ENCODE measurements at places on chromosomes 12 and 14.

DNA sequence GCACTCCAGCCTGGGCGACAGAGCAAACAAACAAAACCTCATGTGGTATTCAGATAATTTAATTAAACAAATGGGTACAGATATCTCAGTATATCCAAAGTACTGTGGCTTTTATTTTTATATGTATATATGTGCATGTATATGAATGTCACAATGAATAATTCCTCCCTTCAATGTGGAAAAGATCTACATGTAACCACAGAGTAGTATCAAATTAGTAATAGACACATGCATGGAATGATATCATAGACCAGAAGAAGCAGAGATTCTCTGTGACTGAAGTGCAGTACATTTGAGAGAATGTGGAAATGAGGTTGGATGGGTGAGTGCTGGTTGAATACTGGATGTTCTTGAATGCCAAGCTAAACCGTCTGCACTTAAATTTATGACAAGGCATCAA lies 222.9 kb downstream of the CPNE8 start:
- DNase-seq: no peak

DNA sequence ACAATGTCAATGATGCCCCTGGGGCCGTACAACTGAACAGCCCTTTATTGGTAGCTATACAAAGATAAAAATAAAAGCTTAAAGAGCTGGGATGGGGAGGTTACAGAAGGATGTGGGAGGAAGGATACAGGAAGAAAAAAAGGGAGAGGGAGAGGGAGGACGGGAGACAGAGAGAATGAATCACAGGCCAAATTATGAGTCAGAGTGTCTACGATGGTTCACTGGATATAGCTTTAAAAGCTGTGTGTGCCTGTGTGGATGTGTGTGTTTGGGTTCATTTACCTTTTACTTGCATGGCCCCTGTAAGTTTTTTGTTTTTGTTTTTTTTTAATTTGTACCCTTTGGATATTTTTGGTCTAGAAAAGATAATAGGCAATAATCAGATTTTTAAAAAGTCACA lies 111.9 kb downstream of the CCDC60 start:
- no peak for DNase-seq

DNA sequence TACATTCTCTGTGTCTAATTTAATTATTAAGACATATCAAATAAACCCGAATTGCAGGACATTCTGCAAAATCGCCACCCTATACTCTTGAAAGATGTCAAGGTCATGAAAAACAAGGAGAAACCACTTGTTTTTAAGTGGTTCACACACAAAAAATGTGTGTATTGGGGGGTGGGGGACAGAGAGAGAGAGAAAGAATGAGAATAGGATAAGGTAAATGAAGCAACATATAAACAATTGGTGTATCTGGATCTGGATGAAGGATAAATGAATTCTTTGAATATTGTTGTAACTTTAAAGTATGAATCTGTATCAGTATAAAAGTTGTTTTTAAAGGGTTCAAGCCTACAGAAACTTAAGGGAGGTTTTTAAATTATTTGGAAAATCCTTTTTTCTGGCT lies 72.1 kb downstream of the ARID2 start:
- no peak for DNase-seq

GRCh38 chr14:70716958-70717357 lies 75.2 kb downstream of the TTC9 start:
- no peak for DNase-seq

DNA sequence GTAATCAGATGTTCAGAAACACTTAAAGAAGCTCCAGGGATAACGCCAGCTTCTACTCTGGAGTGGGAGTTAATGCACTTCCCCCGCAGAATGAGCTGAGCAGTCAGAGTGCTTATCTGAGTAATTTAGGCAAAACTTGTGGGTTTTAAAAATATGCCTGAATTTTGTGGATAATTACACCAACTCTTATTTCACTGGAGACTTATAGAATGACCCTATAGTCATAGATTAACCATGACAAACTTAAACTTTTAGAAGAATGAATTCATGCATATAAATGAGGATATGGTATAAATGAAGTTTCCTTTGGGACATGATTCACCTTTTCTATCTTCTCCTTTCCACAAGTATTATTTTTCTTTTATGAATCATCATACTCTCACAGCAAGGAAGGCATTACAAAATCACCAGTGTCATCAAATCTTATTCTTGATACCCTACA lies 241.1 kb upstream of the FBXO33 start:
- DNase-seq: no peak

- DNase-seq: no peak
Measured at GRCh38 chr12:131984334-131984733, 34.6 kb downstream of the EP400 start.

GRCh38 chr12:56894698-56895368 lies 39.4 kb downstream of the SDR9C7 start:
- no peak for DNase-seq

GRCh38 chr14:100116134-100116533 lies 43.3 kb downstream of the DEGS2 start:
- DNase-seq: no peak

DNA sequence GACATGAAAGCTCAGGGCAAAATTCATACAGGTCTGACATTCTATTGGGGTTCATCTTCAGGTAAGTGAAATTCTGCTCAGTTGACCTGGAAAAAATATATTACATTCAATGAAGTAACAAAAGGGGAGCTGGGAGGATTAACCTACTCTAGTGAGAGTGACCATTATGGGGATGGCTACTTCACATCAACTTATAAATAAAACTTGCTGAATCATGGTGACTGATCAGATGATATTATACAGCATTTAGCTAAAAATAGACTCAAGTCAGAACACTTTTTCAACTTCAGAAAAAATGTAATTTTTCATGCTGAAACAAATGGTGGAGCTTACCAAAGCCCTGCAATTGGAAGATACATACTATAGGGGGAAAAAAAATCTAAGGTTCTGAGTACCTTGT lies 800.2 kb downstream of the FSCB start:
- DNase-seq: no peak

- DNase-seq: no peak
Measured at GRCh38 chr14:101481557-101481956, 79.7 kb upstream of the DIO3 start.

- DNase-seq: no peak
Measured at GRCh38 chr12:86104087-86104486, 152.1 kb downstream of the MGAT4C start.

DNA sequence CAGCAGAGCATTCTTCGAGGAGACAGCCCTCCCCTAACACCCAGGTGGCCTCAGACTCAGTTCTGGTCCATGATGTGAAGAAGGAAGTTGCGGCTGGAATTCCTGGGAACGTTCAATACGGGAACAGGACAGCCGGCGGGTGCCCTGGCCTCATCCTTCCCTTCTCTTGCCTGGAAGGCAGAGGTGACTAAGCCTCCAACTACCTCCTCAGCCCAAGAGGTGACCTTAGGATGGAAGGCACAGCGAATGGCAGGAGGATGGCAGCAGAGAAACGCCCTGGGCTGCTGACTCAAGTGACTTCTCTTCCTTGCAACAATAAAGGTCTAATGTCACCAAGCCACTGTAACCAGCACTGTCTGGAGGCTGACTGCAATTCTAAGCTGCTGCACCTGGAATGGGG lies 36.1 kb downstream of the DHX37 start:
- no peak for DNase-seq

DNA sequence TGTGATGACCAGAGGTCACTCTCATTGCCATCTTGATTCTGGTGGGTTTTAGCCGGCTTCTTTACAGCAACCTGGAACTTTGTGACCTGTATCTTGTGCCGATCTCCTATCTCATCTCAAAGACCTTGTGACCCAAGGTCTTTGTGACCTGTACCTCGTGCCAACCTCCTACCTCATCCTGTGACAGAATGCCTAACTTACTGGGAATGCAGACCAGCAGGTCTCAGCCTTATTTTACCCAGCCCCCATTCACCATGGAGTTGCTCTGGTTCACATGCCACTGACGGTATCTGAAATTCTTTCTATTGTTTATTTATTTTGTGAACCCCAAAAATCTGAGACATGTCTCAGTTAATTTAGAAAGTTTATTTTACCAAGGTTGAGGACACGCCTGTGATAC lies 7.4 kb upstream of the HSPB8 start:
- DNase-seq: no peak

GRCh38 chr12:65968359-65968758 lies 144.1 kb downstream of the HMGA2 start:
- no peak for DNase-seq

GRCh38 chr14:33578461-33579216 lies 372.2 kb downstream of the EGLN3 start:
- no peak for DNase-seq

- no peak for DNase-seq
Measured at GRCh38 chr14:96502621-96503305, 581 bp downstream of the PAPOLA start.

GRCh38 chr12:107761502-107761904 lies 566 bp upstream of the PRDM4 start:
- DNase-seq: no peak

DNA sequence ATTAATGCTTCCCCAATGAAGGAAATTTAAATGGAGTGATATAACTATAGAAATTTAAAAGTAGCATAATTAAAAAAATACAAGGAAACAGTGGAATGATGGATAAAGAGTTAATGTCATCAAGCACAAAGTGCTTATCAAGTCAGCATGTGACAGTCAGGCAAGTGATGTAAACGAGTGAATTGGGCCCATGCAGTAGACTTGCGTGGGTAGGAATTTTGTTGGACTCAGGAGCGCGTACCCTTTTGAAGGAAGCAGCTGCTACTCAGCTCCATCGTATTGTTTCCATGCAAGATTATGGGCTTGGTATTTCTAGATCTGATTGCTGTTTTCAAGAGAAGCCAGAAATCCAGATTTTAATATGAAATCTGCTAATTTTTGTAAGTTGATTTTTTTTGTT lies 4.4 kb upstream of the DYRK4 start:
- no peak for DNase-seq

DNA sequence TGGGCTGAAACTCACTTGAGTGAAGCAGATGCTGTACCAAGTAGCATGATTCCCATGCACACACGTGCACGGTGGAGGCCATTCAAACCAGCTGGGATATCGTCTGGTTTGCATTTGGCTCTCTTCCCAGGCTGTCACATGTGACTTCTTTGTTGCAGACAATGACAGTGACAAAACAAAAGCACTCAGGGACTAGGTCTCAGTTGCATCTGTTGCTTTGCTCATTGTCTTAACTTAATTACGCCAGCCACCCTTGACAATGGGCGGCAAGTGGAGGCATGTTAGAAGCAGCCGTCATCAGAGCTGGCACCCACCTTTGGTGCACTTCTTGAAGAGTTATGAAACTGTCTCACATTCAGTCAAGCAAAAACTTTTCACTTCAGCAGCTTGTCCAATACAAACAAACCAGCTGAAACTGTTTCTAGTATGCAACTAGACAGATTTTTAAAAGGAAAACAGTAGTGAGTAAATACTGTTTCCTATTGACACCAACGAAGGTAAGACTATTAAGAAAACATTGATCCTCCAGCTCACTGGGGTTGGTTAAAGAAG lies 74.3 kb downstream of the IGF1 start:
- DNase-seq: peak; percentile 10

- DNase-seq: no peak
Measured at GRCh38 chr12:77433799-77434198, 368.4 kb upstream of the E2F7 start.

DNA sequence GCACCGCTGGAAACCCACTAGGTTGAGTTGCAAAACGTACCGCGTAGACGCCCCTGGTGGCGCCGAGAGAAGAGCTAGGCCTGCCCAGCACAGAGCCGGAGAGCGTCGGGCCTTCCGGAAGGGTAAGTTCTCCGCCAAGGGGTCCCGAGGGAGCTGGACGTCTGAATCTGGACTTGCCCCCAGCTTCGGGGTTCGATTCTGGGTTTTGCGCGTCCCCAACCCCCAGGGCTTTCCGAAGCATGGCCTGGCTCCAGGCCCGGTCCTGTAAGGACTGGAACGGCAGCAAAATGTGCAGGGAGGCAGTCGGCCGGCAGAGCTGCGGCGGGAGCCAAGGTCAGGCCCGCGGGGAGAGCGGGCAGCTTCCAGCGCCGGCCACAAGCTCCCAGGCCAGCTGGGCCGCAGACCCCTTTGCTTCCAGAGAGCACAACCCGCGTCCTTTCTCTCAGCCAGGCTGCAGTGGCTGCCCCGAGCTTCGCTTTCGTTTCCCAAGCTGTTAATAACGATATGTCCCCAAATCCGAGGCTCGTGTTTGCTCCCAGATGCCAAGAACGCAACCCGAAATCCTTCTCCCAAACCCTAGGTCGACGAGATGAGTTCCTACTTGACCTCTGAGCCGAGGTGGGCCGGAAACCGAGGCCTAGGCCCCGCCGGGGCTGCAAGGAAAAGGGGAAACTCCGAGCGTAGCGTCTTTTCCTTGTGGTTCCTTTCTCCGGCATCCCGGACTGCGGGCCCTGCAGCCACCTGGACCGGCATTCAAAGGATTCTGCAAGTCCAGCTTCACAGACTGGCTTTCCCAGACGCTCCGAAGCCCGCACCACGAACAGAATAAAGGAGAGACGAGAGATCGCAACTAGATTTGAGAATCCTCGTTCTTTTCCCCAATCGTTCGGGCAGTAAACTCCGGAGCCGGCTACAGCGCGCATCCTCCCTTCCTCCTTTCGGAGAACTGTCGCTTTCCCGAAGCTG lies 3.2 kb upstream of the TBX5 start:
- DNase-seq: no peak

DNA sequence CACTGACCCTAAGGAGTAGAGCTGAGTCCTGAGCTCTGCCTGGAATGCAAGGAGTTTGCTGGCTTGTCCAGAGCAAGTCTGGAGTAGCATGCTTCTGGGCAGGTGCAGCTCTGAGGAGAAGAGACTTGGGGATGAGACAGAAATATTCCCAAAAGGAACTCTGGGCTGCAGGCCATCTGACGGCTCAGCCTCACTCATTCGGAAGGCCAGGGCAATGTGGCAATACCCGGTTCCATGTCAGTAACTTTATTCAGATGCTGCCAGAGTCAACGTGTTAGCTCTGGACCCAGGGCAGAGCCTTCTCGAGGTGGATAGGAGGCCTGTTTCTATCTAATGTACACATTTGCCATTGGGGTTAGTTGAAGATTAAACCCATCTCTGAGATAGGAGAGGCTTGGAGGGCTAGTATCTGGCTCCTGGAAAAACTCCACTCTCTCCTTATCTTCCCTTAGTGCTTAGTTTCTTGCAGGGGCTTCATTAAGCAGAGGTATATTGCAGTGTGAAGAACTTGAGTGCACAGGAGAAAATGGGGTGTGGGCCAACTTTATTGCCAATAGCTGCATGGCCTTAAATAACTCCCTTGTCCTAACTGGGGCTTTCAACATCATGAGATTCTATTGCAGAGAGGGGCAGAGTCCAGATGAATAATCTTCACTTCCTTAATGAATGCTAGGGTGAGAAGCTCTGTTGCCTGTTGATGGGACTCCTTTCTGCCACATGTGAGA lies 65.6 kb downstream of the NTF3 start:
- no peak for DNase-seq

DNA sequence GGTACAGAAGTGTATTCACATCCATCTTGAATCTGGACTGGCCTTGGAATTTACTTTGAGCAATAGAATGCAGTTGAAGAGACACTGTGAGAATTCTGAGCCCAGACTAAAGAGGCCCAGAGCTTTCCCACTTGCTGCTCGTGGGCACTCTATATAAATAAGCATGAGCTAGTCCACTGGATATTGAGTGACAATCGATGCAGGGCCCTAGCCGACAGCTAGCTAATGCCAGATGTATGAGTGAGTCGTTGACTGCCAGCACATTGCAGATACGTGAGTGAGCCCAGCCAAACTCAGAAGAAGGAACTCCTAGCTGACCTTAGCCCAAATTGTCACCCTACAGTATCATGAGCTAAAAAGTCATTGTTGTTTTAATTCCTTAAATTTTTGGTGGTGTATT lies 24.9 kb downstream of the NAV3 start:
- no peak for DNase-seq

All from GM12864 (cell line).